Keratinocyte (primary cell): ENCODE measurements at places on chromosomes 2 and 18. TPM values are rescaled to one million over a fixed set of nuclear protein-coding genes. Genes with fewer than 3 reads are reported as not detected.

GAREM1 gene
- 2.8 to 3.8 TPM (median 3.6 TPM) in 3 replicates for polyA plus RNA-seq

NEU2 gene
- polyA plus RNA-seq: not detected in 3 replicates

- no peak overlapping the region for H3K27ac ChIP-seq
- H3K27me3 ChIP-seq: no peaks in the 10 kb centered on the region
- H3K36me3 ChIP-seq: no peaks in the 10 kb centered on the region
Observed at GRCh38 chr2:149040451-149040850, 2.0 kb downstream of the LYPD6B start.

DNA sequence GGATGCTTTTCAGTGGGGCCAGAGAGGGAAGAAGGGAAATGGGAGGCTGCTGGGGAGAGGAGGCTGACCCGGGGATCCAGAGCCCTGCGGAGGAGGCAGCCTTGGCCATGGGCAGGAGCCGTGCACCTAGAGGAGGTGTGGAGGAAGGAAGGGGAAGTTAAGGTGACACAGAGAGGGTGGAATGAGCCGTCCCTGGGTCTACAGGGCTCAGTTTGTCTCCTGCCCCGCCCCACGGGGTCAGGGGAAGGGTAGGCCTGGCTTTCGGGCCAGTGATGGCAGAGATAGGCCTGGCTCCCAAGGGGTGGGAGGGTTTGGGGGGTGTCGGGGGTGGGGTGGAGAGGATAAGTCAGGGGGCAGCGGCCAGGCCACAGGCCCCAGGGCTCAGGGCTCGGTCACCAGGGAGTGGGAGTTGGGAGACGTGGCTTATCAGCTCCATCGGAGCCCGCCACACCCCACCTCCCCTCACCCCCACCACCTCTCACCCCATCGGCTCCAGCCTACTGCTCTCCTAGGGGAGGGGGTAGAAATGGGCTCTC, 39.5 kb upstream of the NOTO start:
- DNase-seq: no peak
- no peaks in the 10 kb centered on the region for H3K4me1 ChIP-seq
- no peak overlapping the region for H3K4me3 ChIP-seq
- H3K27ac ChIP-seq: no peak overlapping the region
- peaks cover 7% of the 10 kb centered on the region for H3K27me3 ChIP-seq

- H3K4me3 ChIP-seq: peak within 1 kb of the TSS; percentile 99
- peak within 1 kb of the TSS; percentile 93 for H3K27ac ChIP-seq
- no peak for DNase-seq
- H3K4me1 ChIP-seq: peaks cover 22% of the 10 kb centered on the region
Observed at GRCh38 chr2:160493227-160494028, at the start of gene RBMS1. Gene RBMS1 (minus strand): TSS chr2:160493807. CDS start chr2:160493363, 444 bp downstream.

DNA sequence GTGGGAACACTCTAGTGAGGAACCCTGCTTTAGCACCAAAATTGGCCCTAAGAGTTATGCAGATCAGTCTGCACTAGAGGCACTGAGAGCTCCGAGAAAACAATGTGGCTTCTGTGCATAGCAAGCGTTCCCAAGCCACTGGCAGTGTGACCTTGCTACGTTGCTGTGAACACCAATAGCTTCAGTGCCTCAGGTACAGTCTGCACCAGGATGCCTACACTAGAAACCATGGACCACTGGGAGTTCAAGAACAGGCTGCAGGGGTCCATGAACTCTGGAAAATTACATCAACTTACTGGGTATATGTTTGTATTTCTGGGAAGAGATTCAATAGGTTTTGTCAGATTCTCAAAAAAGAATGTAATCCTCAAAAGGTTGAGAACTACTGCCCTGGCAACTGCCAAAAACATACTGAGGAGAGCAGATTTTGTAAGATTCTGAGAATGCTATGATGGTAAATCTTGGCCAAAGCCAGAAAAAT, 18.3 kb upstream of the SP3 start:
- no peak for DNase-seq
- no peak overlapping the region for H3K4me3 ChIP-seq
- H3K27ac ChIP-seq: peak overlapping the region; percentile 54
- peaks cover 33% of the 10 kb centered on the region for H3K4me1 ChIP-seq

DNA sequence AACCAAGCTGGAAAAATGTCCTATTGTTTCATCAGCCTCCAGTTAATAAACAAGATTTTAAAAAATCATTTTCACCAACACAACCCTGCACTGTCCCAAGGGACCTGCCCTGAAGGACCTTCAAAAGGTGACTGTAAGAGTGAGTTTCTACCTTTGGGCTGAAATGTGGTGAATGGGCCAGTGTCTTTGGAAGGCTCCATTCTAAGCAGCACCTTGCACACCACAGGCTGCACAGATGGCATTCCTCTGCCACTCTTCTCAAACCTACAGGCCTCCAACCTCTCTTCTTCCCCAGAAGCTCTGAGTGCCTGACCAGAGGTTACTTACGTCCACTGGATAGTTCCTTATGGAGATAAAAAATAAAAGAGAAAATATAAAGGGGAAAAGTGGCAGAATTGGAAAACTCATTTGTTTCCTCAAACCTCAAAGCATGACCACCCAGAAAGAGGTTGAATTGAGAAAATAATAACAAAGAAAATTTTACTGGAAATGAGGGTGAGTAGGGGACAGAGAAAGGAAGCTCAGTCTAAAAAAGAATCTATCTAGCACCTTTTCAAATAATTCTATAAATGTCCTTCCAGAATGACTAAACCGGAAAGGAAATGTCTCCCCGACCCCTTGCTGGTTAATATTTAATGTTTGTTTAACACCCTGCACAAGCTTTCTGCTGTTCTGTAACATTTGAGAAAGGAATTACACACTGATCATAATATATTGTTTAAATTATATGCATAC, 175.7 kb downstream of the METTL4 start:
- no peak overlapping the region for H3K27ac ChIP-seq
- no peaks in the 10 kb centered on the region for H3K4me1 ChIP-seq

DNA sequence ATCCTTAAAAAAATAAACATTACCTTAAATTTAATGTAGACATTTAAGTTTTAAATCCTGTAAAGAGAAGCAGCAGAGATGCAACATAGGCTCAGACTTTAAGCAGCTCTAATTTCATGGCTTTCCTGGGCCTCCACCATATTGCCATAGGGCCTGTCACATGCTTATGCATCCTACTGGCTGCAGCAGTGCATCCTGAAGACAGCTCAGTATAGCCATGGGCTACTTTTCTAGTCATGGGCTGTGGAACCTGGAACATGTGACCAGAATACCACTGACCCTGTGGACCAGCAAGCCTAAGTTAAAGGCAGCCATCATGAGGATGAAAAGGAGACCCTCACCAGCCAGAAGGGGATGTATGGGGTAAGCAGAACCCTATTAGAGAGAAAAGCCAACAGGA, 10.7 kb downstream of the RMP24 start:
- no peak overlapping the region for H3K4me3 ChIP-seq
- no peak for DNase-seq
- peaks cover 6% of the 10 kb centered on the region for H3K36me3 ChIP-seq

DNA sequence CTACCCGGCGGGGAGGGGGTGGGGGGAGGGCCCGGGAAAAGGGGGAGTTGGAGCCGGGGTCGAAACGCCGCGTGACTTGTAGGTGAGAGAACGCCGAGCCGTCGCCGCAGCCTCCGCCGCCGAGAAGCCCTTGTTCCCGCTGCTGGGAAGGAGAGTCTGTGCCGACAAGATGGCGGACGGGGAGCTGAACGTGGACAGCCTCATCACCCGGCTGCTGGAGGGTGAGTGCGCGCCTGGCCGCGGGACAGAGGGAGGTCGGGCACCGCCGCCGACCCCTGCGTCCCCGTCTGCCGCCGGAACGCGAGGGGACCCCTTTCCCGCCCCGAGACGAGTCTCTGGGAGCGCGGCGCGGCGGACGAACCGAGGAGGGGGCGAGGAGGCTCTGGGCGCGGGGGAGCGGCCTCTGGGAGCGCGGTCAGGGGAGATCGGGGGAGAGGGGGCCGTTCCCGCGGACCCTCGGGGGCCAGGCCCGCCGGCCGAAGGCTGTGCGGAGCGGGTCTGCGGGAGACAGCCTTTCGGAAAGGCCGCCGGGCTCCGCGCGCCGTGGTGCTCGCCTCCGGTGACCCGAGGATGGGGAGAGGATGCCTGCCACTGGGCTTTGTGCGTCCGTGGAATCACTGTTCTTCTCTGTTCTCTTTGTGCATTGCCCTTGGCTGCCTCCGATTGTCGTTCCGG, 463 bp downstream of the PPP1CB start:
- peaks cover 39% of the 10 kb centered on the region for H3K4me1 ChIP-seq
- H3K4me3 ChIP-seq: peak overlapping the region; percentile 92
- DNase-seq: no peak
- peak overlapping the region; percentile 96 for H3K27ac ChIP-seq
- H3K36me3 ChIP-seq: no peaks in the 10 kb centered on the region

GRCh38 chr2:167480986-167481309, 592.7 kb downstream of the XIRP2 start:
- DNase-seq: no peak
- H3K27me3 ChIP-seq: no peaks in the 10 kb centered on the region
- H3K4me3 ChIP-seq: no peak overlapping the region
- no peaks in the 10 kb centered on the region for H3K36me3 ChIP-seq

- no peaks in the 10 kb centered on the region for H3K27me3 ChIP-seq
- H3K4me3 ChIP-seq: no peak overlapping the region
- H3K4me1 ChIP-seq: no peaks in the 10 kb centered on the region
- H3K27ac ChIP-seq: no peak overlapping the region
- DNase-seq: no peak
- no peaks in the 10 kb centered on the region for H3K36me3 ChIP-seq
Observed at GRCh38 chr2:220458051-220458450, 830.6 kb downstream of the SLC4A3 start.

GRCh38 chr2:158221063-158222020, 119.7 kb downstream of the UPP2 start:
- H3K36me3 ChIP-seq: no peaks in the 10 kb centered on the region
- no peaks in the 10 kb centered on the region for H3K27me3 ChIP-seq
- H3K27ac ChIP-seq: no peak overlapping the region
- H3K4me1 ChIP-seq: no peaks in the 10 kb centered on the region

DNA sequence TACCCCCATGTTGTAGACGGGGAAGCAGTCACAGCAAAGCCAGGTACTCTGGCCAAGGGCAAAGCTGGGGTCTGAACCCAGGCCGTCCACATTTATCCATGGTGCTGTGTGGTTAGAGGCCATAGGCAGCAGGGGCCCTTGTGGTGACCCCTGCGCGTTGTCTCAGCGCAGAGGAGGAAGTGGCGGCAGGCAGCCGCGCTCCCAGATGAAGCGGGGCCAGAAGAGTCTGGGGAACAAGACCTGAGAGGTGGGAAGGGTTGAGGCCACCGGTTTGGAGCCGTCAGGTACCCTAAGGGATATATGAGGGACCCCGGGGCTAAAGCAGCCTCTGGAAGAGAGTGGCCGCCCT, 770 bp downstream of the ZNF396 start:
- H3K27me3 ChIP-seq: peaks cover 6% of the 10 kb centered on the region
- no peak for DNase-seq
- H3K36me3 ChIP-seq: no peaks in the 10 kb centered on the region
- H3K27ac ChIP-seq: no peak overlapping the region
- peak overlapping the region; percentile 72 for H3K4me3 ChIP-seq
- peaks cover 10% of the 10 kb centered on the region for H3K4me1 ChIP-seq

DNA sequence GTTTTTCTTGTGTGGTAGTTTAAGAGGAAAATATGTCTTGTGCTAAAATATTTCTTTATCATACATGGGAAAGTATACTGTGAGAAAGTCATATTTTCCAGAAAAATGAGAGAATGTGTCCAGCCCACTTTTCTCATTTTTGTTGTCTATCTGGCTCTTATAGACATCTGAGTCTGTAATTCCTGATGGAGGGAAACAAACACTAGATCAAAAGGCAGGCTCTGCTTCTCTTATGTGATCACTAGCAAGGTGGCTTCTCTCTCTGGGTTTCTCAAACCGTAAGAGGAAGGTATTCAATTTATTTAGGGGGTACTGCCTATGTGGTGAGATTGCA, 40.0 kb upstream of the PEX13 start:
- no peak overlapping the region for H3K4me3 ChIP-seq
- H3K27me3 ChIP-seq: no peaks in the 10 kb centered on the region
- no peak for DNase-seq
- H3K4me1 ChIP-seq: no peaks in the 10 kb centered on the region

DNA sequence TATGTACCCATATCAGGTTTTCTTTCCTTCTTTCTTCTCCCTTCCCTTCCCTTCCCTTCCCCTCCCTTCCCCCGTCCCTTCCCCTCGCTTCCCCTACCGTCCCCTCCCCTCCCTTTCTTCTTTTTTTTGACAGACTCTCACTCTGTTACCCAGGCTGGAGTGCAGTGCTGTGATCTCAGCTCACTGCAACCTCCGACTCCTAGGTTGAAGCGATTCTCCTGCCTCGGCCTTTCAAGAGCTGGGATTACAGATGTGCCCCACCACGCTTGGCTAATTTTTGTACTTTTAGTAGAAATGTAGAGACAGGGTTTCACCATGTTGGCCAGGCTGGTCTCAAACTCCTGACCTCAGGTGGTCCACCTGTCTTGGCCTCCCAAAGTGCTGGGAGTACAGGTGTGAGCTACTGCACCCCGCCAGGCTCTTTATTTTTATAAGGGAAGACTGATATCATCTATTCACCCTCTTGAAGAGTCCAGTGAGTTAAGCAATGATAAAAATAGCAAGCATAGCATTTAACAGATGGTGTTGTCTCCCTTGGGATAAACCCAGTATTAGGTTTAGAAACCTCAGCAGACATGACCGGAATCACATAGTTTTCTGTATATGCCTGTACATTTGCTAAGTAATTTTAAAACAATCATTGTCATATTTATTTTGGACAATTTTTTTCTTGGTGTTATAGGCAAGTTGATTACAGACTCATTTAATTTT, 888.4 kb downstream of the TRIB2 start:
- no peak for DNase-seq
- H3K36me3 ChIP-seq: no peaks in the 10 kb centered on the region
- no peak overlapping the region for H3K27ac ChIP-seq
- H3K27me3 ChIP-seq: no peaks in the 10 kb centered on the region
- no peak overlapping the region for H3K4me3 ChIP-seq

DNA sequence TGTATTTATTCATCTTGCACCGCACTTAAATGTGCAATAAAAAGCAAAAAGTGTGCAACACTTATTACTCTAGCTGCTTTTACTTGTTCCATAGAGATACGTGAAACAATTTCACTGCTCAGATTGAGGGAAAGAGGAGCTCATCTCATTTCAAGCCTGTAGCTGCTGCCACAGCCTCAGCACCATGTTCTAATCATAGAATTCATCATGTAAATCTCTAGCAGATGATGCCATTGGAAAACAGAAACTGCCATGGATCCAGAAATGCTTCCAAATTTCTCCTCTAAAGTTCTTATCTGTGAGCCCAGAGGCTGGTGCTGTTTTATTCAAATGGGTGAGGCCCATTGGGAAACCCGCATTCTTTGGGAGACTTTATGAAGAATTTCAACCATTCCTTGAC, 2.0 kb downstream of the CDC42EP3 start:
- DNase-seq: no peak
- peak overlapping the region; percentile 68 for H3K4me3 ChIP-seq
- peak overlapping the region; percentile 1 for H3K27ac ChIP-seq
- no peaks in the 10 kb centered on the region for H3K27me3 ChIP-seq
- peaks cover 17% of the 10 kb centered on the region for H3K4me1 ChIP-seq

GRCh38 chr2:37377187-37377532, 32.7 kb downstream of the QPCT start:
- no peak for DNase-seq
- H3K4me3 ChIP-seq: no peak overlapping the region
- peak overlapping the region; percentile 48 for H3K27ac ChIP-seq
- no peaks in the 10 kb centered on the region for H3K27me3 ChIP-seq
- no peaks in the 10 kb centered on the region for H3K36me3 ChIP-seq
- H3K4me1 ChIP-seq: peaks cover 23% of the 10 kb centered on the region

- H3K4me3 ChIP-seq: no peak overlapping the region
- peaks cover 21% of the 10 kb centered on the region for H3K4me1 ChIP-seq
- DNase-seq: no peak
Observed at GRCh38 chr18:48295586-48296311, 113.4 kb downstream of the ZBTB7C start.
